Sigmoid colon (tissue), 7 donors: ENCODE measurements at places on chromosomes 16 and 17. TPM values are rescaled to one million over a fixed set of nuclear protein-coding genes. Genes with fewer than 3 reads are reported as not detected.
A peak's percentile ranks its signal among the peaks of the same experiment; 100 is the strongest.

DNA sequence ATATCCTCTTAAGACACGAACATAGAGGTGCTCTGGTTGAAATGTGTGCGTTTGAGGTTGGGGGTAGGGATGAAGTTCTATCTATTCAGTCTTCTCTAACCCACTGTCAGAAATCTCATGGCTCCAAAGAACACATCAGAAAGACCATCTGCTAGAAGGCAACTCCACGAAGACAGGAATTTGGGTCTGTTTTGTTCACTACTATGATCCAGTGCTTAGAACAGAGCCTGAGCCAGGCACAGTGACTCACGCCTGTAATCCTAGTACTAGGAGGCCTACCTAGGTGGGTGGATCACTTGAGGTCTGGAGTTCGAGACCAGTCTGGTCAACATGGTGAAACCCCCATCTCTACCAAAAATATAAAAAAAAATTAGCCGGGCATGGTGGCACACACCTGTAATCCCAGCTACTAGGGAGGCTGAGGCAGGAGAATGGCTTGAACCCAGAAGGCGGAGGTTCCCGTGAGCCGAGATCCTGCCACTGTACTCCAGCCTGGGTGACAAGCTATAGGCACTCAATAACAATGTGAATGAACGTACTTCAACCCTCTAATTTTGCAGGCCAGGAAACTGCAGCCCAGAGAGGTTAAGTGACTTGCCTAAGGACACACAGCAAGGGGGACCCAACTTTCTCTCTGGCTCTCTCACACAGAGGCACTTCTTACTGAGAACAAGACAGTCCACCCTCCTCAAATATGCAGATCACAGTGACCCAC, 2.3 kb downstream of the CASKIN2 start:
- peaks cover 77% of the 10 kb centered on the region for H3K4me1 ChIP-seq
- peak overlapping the region; percentile 93 for H3K4me3 ChIP-seq
- no peak for DNase-seq
- no peaks in the 10 kb centered on the region for H3K27me3 ChIP-seq

- no peaks in the 10 kb centered on the region for H3K27me3 ChIP-seq
- H3K27ac ChIP-seq = peak overlapping the region; percentile 77
- no peaks in the 10 kb centered on the region for H3K36me3 ChIP-seq
- no peak for DNase-seq
- H3K4me1 ChIP-seq = peaks cover 29% of the 10 kb centered on the region
Observed at GRCh38 chr16:85055493-85056210, 28.1 kb downstream of the KIAA0513 start.

DNA sequence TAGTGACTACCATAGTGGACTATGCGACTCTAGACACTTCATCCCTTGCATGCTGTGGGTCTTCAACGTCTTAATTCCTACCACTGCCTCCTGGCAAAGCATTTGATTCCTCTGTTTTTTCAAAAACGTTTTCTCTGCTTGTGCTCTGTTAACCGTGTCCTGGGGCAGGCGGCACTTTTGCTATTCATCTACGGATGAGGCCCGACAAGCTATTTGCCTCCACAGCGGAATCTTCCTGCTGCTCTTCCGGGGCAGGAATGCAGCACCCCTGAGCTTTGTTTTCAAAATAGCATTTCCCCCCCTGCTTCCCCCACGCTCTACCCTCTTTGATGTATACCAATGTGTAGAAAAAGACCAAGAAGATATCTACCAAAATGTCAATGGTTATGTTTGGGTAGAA, 39.8 kb upstream of the METTL16 start:
- no peaks in the 10 kb centered on the region for H3K4me1 ChIP-seq
- no peak overlapping the region for H3K4me3 ChIP-seq
- no peaks in the 10 kb centered on the region for H3K27me3 ChIP-seq
- no peak for DNase-seq
- no peaks in the 10 kb centered on the region for H3K36me3 ChIP-seq

GRCh38 chr17:70169709-70170597, 621 bp downstream of the KCNJ2 start:
- DNase-seq = peak; percentile 64
- peaks cover 6% of the 10 kb centered on the region for H3K27me3 ChIP-seq
- no peaks in the 10 kb centered on the region for H3K36me3 ChIP-seq

DNA sequence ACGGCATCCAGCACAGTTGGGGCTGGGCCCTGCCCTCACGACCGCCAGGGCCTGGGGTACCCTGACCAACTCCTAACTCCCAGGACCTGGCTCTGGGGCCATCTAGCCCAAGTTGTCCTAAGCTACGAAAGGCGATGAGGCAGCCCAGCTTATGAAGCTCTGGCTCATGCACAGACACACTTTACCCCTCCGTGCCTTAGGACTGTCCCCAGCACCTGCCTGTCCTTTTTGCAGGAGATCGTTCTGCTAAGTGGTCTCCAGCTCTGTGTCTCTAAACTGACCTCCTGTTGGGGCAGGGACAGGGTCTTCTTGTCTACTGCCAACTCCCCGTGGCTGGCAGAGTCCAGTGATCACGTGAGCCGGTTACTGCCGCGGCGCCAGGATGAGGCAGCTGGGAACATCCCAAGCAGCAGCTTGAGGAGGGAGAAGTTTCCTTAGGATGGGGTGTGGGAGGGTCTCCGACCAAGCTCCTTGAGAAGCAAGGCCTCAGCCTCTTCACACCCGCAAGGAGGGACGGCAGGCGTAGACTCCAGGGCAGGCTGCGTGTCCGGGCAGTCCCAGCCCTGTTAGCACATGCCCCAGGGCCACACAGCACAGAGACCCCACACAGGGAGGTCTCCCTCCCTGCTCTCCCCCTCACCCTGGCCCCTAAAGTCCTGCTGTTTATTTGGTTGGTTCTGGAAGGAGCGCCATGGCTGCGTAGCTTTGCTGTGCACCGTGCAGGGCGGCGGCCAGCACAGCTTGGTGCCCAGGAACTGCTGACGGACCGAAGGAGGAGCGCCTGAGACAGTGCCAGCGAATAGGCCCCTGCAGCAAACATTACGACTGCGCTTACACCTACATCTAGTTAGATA, 16.4 kb upstream of the METRNL start:
- no peak overlapping the region for H3K4me3 ChIP-seq
- no peaks in the 10 kb centered on the region for H3K4me1 ChIP-seq
- no peaks in the 10 kb centered on the region for H3K27me3 ChIP-seq
- no peak overlapping the region for H3K27ac ChIP-seq
- no peaks in the 10 kb centered on the region for H3K36me3 ChIP-seq
- DNase-seq = peak; percentile 52

GRCh38 chr16:8108991-8109509, 481.3 kb downstream of the TMEM114 start:
- no peaks in the 10 kb centered on the region for H3K4me1 ChIP-seq

GRCh38 chr17:39281806-39282205, 56.1 kb upstream of the STAC2 start:
- peaks cover 5% of the 10 kb centered on the region for H3K4me1 ChIP-seq
- no peak for DNase-seq
- H3K4me3 ChIP-seq = no peak overlapping the region
- H3K27me3 ChIP-seq = no peaks in the 10 kb centered on the region

- H3K27ac ChIP-seq = peak overlapping the region; percentile 98
- H3K4me3 ChIP-seq = peak overlapping the region; percentile 80
- DNase-seq = peak; percentile 75
- no peaks in the 10 kb centered on the region for H3K36me3 ChIP-seq
Observed at GRCh38 chr17:57086069-57086930, 1.3 kb downstream of the AKAP1 start.

DNA sequence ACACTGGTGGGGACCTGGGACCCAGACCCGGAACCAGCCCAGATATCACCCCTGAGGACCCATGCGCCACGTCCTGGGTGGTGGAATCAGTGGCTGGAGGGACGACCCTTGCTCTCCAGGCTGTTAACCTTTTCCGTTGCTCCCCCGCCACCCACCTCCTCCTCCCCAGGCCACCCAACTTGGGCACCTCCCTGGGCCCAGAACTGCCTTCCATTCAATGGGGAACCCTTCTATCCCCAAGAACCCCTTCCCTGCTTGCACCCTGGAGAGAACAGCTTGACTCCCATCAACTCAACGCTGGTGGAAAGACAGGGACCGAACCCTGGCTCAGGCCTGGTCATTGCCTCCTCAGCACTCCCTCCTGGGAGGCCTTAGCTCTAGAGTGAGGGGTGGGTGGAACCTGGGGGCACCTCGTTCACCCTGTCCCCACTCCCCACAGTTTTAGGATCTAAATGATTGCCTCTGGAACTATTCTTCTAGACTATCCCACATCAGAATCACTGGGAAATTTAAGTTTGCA, 5.7 kb upstream of the IL32 start:
- H3K4me1 ChIP-seq = peaks cover 25% of the 10 kb centered on the region
- H3K27ac ChIP-seq = peak overlapping the region; percentile 66
- H3K4me3 ChIP-seq = peak overlapping the region; percentile 91

GRCh38 chr16:10277597-10277996, 95.4 kb upstream of the GRIN2A start:
- no peak for DNase-seq
- no peak overlapping the region for H3K27ac ChIP-seq
- H3K4me1 ChIP-seq = no peaks in the 10 kb centered on the region

GRCh38 chr17:50063561-50064252, 7.8 kb downstream of the ITGA3 start:
- peak overlapping the region; percentile 96 for H3K27ac ChIP-seq
- H3K4me3 ChIP-seq = no peak overlapping the region
- H3K27me3 ChIP-seq = no peaks in the 10 kb centered on the region
- H3K36me3 ChIP-seq = peaks cover 9% of the 10 kb centered on the region

DNA sequence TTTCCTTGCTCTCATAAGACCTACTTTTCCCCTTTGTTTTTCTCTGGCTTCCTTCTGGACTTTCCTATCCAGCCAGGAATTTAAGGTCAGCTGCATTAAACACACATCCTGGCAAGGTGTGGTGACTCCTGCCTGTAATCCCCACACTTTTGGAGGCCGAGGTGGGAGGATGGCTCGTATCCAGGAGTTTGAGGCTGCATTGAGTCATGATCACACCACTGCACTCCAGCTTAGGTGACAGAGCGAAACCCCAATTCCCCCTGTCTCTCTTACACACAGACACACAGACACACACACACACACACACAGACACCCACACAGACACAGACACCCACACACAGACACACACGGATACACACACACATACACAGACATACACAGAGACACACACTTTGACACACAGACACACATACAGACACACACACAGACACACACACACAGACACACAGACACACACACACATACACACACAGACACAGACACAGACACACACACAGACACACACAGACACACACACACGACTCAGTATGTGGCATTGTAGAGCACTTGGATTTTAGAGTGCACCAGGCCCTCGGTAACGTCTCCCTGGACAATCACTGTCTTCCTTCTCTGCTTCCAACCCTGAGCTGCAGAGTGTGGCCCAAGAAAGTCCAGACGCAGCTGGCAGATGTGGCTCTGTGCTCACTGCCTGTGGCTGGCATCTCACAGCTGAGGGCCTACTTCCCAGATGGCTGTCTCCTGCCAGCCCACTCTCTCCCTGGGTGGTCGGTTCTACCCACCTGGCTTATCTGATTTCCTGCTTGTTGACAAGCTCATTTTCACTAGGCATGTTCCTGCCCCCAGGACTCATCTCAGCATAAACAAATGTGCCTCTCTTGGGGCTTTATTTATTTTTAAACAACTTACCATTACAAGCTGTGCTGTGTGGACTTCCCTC, 39.0 kb downstream of the NLRP1 start:
- DNase-seq = no peak
- no peak overlapping the region for H3K27ac ChIP-seq
- no peaks in the 10 kb centered on the region for H3K27me3 ChIP-seq
- no peak overlapping the region for H3K4me3 ChIP-seq

DNA sequence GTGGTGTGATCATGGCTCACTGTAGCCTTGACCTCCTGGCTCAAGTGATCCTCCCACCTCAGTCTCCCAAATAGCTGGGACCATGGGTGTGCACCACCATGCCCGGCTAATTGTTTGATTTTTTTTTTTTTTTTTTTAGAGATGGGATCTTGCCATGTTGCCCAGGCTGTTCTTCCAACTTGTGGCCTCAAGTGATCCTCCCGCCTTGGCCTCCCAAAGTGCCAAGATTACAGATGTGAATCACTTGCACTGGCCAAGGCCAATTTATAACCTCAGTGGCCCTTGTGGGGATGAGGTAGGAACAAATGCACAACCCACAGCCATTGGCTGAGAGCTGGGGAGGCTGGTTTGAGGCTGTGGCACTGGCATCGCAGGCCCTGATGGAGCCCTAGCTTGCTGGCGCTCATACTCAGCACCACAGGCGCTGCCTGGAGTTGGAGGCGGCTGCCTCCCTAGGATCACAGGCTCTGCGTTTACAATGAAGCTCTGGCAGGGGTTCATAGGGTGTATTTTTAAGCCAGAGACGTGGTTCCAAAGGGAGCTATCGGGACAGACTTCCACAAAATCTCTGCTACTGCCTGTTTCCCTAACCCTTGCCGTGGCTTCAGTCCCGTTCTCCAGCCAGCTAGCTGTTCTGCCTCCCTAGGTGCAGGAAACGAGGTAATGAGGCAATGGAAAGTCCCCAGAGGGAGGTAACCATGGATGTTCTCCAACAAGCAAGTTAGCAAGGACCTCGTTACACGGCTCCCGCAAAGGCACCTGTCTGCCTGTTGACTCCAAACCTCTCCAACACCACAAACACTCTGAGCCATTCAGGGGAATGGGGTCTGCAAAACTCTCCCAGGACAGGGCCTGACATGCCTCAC, 2.9 kb downstream of the ABCA3 start:
- DNase-seq = no peak
- H3K4me1 ChIP-seq = peaks cover 21% of the 10 kb centered on the region
- H3K27me3 ChIP-seq = no peaks in the 10 kb centered on the region
- H3K27ac ChIP-seq = no peak overlapping the region

DNA sequence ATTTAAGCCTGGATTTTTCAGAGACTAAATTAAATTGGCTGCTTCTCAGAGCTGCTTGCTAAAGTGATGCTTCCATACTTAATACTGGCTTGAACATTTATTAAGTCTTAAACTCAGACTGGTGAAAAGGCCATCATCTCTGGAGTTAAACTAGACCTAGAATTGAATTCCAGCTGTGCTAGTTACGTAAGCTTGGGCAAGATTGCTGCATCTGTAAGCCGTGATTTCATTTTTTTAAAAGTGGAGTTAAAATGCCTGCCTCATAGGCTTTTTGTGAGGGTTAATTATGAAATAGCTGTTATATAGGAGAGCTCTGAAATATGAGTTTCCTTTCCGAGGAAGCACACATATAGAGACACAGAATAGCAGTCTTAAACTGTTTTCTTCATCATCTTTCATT, 84.7 kb downstream of the VAT1L start:
- H3K36me3 ChIP-seq = no peaks in the 10 kb centered on the region
- no peak overlapping the region for H3K4me3 ChIP-seq
- H3K27me3 ChIP-seq = no peaks in the 10 kb centered on the region
- no peaks in the 10 kb centered on the region for H3K4me1 ChIP-seq
- no peak for DNase-seq

Gene ZNF785
- total RNA-seq = 5.9 TPM

Gene CA5A
- not detected for total RNA-seq

Gene MYH2
- total RNA-seq = not detected

Gene BEAN1
- not detected for total RNA-seq
